ENCODE measurements at places on chromosomes 13 and 19.

DNA sequence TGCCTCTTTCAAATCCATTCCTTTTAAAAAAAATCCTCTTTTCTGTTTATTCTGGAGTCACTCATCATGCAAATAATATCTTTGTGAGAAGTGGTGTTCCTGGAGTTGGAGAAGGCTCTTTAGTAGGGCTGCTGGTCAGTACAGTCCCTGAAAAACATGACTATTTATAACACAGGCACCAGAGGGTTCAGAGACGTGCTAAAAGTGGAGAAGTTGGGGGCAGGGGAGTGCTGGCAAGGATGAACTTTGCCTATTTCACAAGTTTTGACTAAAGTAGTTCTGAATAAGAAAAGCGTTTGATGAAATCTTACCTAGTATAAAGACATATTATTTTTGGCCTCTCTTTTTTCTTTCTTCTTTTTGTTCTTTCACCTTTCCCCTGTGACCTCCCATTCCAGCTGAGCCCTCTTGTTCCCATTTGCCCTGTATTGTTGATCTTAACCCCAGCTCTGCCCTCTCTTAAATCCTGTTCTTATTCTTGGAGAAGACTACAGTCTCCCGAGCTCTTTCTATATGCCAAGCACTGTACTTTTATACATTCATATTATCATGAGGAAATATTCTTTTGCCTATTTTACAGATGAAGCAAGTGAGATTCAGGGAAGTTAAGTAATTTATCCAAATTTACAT lies 129.1 kb downstream of the TM9SF2 start:
- no peak for DNase-seq

GRCh38 chr19:8034178-8034525 lies 18.4 kb upstream of the CCL25 start:
- DNase-seq, result no peak

GRCh38 chr13:85314686-85315085 lies 484.5 kb downstream of the SLITRK6 start:
- no peak for DNase-seq

DNA sequence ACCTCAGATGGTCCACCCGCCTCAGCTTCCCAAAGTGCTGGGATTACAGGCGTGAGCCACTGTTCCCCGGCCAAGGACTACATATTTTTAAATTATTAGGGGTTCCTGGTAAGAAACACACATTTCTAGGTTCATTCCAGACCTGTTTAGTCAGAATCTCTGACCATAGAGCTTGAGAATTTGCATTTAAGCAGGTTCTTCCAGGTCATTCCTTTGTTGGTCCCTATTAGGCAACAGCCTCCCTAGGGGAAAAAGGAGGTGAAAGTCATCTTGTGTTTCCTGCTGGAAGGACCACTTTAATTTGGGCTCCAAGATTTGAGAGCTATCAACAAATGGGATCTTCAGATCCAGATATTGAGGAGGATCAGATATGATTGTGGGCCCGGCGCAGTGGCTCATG lies 16.3 kb downstream of the S1PR2 start:
- DNase-seq, result no peak

GRCh38 chr13:73809561-73809960 lies 324.6 kb downstream of the KLF12 start:
- no peak for DNase-seq

- DNase-seq, result no peak
Measured at GRCh38 chr13:22079961-22080360, 409.1 kb downstream of the FGF9 start.

GRCh38 chr19:15238639-15239155 lies 6.4 kb upstream of the EPHX3 start:
- DNase-seq, result no peak

DNA sequence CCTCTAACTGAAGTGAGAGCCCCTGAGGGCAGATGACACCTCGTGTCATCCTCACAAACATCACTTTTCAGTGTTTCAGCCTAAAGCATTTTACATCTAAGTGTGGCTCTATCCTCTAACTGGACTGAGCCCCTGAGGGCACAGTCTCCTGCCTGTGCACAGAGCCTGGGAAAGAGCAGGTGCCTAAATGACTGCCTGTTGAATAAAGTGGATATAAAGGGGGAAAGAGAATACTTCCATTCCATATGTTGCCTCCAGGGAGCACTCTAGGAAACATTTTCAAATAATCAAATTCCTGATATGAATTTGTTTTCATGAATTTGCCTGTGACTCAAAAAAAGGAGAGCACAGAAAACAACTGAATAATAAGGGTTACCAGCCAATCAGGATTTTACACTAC lies 32.2 kb downstream of the CNMD start:
- DNase-seq, result no peak

DNA sequence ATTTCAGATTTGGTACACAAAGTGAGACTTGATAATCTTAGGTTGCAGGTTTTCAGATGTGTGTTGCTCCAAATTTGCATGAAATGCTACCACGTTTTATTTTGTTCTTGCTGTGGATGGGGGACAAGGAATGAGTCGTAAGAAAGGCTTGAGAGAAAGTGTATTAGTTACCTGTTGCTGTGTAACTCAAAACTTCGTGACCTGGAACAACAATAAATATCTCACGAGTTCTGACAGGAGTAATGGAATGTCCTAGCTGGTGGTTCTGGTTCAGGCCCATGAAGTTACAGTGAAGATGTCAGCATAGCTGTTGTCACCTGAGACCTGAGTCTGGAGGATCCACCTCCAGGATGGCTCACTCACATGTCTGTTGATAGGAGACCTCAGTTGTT lies 1.2 kb downstream of the ZNF8 start:
- DNase-seq, result no peak

DNA sequence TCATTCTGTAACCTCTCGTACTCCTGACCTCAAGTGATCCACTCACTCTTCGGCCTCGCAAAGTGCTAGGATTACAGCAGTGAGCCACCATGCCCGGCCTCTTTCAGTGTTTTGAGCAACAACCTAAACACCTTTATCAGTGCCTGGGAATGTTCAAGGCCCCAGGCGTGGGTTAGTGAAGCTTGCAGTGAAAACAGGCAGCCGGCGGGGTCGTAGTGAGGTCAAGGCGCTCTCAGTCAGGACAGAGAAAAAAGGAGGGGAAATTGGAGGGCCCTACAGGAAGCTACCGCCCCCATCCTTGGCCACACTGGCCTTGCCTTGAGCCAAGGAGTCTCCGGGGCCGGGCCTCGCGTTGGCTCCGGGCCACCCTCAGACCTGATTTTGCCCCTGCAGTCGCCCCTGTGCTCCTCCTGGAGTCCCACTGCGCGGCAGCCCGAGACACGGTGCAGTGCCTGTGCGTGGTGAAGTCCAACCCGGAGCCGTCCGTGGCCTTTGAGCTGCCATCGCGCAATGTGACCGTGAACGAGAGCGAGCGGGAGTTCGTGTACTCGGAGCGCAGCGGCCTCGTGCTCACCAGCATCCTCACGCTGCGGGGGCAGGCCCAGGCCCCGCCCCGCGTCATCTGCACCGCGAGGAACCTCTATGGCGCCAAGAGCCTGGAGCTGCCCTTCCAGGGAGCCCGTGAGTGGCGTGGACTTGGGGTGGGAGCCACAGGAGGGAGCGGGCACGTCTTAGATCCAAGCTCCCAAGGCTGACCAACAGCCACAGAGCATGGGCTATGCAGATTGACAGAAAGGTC lies 17.7 kb downstream of the MAG start:
- no peak for DNase-seq

DNA sequence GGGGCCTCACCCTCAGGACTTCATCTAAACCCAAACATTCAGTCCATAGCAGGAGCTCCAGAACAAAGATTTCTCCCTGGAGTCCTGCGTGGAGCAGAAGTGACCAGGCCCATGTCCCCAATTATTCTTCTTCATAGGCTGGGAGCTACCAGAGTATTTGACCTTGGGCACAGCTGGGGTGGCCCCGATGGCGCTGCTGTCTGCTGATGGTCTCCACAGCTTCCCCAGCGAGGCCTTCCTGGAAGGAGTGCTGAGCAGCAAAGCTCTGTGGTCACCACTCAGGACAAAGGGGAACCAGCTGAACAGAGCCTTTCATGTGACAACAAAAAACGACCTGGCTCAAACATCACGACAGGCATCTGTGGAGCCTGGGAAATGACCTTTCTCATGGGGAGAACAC lies 62.7 kb upstream of the ARGLU1 start:
- no peak for DNase-seq

GRCh38 chr13:69623973-69624372 lies 483.7 kb upstream of the ATXN8OS start:
- DNase-seq, result no peak

- no peak for DNase-seq
Measured at GRCh38 chr13:110388108-110388943, 81.2 kb downstream of the COL4A2 start.

DNA sequence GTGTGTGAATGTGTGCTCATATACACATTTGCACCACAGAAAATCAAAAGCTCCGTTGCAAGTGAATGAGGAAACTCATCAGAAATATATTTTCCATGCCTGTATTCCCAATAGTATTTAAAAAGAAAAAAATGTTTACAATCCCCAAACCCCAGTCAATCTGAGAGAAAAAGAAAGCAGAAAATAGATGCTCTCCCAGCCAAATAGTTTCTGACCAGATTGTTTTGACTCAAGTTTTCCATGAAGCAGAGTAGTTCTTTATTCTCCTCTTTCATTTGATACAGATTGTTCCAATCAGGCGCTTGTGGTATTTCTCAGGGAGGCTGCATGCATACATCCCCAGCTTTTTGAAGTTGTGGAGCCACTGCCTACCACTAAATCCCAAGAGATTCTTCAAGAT lies 110.6 kb downstream of the STARD13 start:
- no peak for DNase-seq

GRCh38 chr19:46875234-46875633 lies 14.4 kb downstream of the ARHGAP35 start:
- DNase-seq, result no peak

- DNase-seq, result no peak
Measured at GRCh38 chr19:38035515-38036495, 128.8 kb downstream of the SIPA1L3 start.

GRCh38 chr13:43564952-43565351 lies 221.8 kb downstream of the ENOX1 start:
- no peak for DNase-seq

- no peak for DNase-seq
Measured at GRCh38 chr13:60655256-60655655, 258.2 kb downstream of the TDRD3 start.

DNA sequence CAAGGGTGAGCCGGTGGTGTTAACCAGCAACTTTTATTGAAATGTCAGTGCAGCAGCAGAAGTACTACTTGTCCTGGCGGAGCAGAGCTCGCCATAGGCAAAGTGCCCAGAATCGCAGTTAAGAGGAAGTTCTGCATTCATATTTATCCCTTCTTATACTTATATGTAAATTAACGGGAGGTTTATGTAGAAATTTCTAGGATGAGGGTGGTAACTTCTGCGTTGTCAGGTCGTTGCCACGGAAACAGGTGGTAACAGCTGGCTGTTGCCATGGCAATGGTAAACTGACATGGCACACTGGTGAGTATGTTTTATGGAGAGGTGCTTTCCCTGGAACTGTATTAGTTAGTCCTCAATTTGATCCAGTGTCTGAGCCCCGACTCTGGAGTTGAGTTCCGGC lies 2494.9 kb upstream of the PCDH20 start:
- DNase-seq, result no peak

- no peak for DNase-seq
Measured at GRCh38 chr13:24671386-24672113, 8.7 kb upstream of the ATP12A start.

GRCh38 chr13:42893214-42893671 lies 98.8 kb downstream of the EPSTI1 start:
- no peak for DNase-seq

GRCh38 chr13:27401210-27401609 lies 23.2 kb upstream of the GTF3A start:
- DNase-seq, result no peak

DNA sequence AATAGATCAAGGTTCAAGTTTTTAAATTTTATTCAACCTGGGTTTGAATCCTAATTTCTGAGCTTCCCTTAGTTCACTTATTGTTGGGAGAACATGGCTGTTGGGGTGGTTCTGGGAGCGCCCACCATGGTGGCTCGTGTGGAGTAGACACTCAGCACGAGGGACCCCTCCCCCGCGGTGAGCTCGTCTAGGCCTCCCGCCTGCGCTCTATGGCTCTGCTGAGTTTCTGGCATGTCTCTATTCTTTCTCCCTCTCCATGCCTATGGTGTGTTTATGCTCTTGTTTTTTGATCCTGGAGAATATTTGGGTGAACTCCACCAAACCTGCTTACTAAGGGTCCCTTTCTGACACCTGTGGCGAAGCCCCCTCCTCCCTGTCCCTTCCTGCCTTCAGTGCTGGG lies 1.6 kb upstream of the EPN1 start:
- DNase-seq, result no peak

- DNase-seq, result no peak
Measured at GRCh38 chr13:102440259-102440936, 38.5 kb upstream of the FGF14 start.

GRCh38 chr13:109576331-109576813 lies 210.0 kb downstream of the IRS2 start:
- DNase-seq, result no peak

GRCh38 chr13:67235265-67235664 lies 5.1 kb upstream of the PCDH9 start:
- DNase-seq, result no peak

- DNase-seq, result no peak
Measured at GRCh38 chr13:74569251-74569650, 435.0 kb upstream of the KLF12 start.

- DNase-seq, result no peak
Measured at GRCh38 chr13:67130444-67130843, 99.7 kb downstream of the PCDH9 start.

GRCh38 chr19:7772752-7773291 lies 9.8 kb downstream of the CLEC4M start:
- DNase-seq, result no peak

- no peak for DNase-seq
Measured at GRCh38 chr19:58054901-58055874, 3.9 kb upstream of the ZNF135 start.

GRCh38 chr19:51971624-51972023 lies 15.0 kb downstream of the ZNF350 start:
- DNase-seq, result no peak

DNA sequence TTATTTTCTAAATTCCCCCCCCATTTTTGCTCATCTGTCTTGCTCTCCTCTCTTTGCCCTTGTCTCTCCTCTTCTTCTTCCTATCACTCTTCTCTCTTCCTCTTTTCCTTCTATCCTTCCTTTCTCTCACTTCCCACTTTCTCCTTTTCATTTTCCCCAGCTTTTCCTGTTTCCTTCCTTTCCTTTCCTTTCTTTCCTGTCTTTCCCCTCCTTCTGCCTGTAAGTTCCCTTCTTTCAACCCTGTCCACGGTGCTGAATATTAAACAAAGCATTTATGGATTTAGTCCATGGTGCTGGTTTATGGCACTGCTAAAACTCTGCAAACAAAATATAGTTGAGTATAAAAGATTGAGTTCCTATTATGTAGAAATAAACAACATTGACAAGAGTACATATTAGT lies 27.6 kb downstream of the SCEL start:
- no peak for DNase-seq

DNA sequence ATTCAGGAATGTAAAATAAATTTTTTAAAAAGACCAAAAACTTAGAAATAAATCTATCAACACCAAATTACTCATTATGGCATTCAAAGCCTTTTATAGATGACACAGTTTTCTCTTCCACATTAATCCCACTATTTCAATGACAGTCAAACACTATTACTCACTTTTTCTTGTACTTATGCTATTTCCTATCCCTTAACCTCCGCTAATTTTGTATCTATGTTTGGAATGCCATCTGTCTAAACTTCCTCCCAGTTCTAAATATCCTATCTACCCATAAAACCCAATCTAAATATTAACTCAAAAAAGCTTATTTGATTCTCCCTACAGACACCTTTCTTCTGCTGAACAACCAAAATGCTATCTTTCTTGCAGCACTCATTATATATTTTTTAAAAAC lies 203.5 kb downstream of the ENOX1 start:
- DNase-seq, result no peak

GRCh38 chr19:49591731-49592485 lies 926 bp downstream of the PRR12 start:
- no peak for DNase-seq
